ENCODE measurements at places on chromosomes 12 and 14.

DNA sequence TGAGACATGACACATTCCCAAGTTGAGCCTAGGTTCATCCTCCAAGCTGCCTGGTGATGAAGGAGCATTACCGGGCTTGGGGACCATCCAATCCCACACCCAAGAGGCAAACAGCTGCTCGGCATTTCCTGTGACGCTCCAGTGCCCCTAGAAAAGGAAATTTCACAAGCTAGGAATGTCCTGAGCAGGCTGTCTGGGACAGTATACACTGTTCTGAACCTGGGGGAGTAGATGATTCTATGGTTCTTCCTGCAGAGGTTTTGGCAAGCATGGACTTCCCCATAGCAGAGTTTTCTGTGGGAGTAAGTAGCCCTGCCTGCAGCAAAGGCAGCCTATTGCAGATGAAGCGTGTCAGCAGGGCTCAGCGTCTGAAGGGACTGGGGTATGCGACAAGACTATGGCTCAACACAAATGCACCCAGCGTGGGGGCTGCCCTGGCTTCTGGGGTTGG is 47.4 kb upstream of the SRSF5 start:
- peak; percentile 78 for DNase-seq

DNA sequence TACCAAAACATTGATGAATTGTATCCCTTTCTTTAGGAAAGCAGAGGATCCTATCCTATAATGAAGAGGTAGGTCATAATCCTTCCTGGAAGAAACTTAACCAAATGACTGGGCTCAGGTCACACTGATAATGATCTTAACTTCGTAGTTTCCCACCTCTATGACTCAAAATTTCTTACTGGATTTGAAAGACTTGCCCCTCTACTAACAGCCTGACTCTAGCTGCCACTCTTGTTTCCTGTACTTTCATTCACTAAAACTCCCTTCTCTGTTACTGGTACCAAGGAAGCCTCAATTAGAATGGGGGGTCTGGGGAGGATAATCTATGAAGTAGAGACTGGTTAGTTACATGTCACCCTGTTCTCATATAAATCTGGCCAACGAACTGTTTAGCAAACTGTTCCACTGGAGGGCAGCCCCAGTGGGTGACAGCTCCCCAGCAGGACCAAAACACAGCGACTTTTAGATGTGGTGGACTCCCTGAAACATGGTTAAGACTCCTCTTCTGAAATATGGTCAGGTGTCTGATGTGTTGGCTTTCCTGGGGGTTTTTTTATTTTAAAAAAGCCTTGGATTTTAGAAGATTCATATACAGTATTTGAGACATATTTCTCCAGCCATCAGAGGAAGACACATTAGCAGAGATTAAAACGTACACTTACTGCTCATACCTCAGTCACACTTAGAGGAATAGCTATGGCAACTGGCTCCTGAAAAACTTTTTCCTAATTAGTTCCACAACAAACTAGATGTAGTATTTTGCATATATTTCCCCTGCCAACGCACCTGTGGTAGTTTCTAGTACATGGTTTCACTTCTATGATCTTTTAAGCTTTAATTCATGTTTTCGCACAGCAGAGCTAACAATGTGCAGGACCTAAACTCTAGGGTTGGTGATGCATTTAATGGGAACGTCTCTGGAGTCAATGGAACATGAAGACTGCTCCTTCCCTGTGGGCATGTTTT is 72.3 kb downstream of the ACADS start:
- no peak for DNase-seq

DNA sequence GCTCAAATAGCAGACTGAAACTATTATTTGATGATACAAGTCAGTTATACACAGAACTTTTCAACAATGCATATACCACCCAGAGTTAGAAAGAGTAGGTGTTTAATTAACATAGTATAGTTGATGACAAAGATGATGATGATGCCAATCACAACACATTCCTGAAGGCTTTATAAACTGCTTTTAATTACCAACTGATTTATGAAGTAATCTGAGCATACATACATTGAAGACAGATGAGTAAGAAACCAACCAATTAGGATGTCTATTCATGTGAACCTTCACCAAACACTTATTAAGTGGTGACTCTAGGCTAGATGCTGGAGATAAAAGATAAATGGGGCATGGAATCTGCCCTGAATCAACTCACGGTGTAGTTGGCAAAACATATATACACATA is 600.9 kb upstream of the FLRT2 start:
- peak; percentile 20 for DNase-seq

- no peak for DNase-seq
Measured at GRCh38 chr14:63726499-63726898, 1.4 kb downstream of the SGPP1 start.

DNA sequence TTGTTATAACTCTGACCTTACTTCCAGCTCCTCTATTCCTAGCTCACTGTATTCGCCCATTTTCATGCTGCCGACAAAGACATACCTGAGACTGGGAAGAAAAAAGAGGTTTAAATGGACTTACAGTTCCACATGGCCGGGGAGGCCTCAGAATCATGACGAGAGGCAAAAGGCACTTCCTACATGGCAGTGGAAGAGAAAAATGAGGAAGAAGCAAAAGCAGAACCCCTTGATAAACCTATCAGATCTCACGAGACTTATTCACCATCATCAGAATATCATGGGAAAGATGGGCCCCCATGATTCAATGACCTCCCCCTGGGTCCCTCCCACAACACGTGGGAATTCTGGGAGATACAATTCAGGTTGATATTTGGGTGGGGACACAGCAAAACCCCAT is 14.5 kb upstream of the PHC1 start:
- no peak for DNase-seq

DNA sequence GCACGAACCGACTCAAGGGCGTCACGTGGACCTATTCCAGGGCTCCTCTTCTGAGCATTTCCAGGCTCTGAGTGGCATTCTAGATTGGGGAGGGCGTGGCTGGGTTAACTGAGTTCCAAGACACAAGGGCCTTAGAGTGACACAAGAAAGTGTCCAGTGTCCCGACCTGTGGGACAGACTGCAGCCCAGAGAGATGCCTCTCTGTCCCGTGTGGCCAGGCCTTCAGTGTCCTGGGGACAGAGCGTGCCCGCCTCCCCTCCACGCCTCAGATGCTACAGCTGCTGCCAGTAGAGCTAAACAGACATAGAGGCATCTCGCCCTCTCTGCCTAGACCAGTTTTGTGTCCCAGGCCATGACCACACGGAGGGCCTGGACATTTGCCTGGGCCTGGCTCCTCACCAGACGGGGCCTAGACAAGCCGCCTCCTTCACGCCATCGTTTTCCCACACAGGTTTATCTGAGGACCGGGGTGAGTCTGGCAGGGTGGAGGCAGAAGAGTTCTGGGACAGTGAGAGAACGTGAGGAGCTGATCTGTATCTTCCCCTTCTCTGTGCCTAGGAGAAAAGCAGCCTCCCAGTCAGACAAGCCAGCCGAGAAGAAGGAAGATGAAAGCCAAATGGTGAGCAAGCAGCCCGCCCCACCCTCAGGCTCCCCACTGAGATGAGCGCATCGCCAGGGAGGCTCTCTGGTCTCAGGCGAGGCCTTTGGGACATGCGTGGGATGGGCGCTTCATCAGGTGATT is 27.1 kb downstream of the DEGS2 start:
- DNase-seq = peak; percentile 20

DNA sequence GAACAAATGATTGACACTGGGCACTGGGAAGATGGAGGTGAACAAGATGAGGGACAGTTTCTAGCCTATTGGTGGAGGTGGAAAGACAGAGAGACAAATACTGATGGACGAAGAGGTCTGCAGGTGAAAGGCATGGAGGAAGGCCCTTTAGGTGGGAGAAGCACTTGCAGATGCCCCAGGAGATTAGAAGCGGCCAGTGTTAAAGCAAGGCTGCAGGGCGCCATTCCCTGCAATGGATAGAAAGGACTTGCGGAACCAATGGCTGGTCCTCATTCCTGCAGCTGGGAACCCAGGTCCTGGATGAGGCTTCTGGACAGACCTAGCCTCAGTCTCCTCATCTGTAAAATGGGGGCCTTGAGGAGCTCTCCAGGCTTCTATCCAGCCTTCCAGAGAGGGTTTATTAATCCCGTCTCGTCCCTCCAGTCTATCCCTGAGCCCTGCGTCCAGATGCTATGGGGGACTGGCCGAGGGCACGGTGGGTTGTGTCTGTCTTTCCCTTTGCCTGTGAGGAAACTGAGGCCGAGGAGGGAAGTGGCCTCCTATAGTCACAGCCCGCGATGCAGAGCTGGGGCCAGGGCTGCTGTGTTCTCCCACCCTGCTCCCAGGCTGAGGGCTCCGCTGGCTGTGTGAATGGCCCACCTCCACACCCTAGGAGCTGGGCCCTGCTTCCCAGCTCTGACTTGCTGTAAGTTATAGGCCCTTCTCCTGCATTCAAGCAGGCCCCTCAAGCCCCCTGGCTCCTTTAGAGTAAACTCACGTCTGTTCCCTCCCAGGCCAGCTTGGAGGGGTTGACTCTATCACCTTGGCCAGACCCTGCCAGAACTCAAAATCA is 33.0 kb downstream of the CYP46A1 start:
- DNase-seq = no peak

- DNase-seq = no peak
Measured at GRCh38 chr14:75418850-75419768, 8.7 kb upstream of the JDP2 start.

DNA sequence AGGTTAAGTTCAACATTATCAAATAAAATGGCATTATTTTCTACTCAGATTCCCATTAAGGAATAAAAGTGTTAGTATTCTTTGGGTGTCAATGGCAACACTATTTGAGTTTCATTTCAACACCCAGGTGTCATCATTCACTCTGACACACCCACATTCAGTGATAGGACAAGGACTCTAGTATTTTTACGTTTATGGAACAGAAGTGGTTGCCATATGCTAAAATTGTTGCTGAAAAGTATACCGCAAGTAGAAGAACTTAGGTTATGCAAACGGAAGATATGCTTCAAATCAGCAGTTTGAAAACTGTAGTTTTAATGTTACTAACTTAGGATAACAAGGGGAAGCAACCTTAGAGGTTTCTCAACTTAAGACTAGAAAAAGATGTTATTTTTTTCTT is 20.0 kb upstream of the SGPP1 start:
- DNase-seq = no peak

- no peak for DNase-seq
Measured at GRCh38 chr12:78406828-78407227, 457.7 kb upstream of the SYT1 start.

GRCh38 chr12:95446506-95446900 is 27.4 kb upstream of the METAP2 start:
- no peak for DNase-seq

Data from fibroblast of skin of left quadriceps (primary cell).